BJ (cell line): ENCODE measurements at places on chromosomes 5 and 9. TPM values are rescaled to one million over a fixed set of nuclear protein-coding genes. Genes with fewer than 3 reads are reported as not detected.

COL23A1 gene
- not detected in 2 replicates for polyA plus RNA-seq

PCDHB14 gene
- 0.42 and 0.47 TPM in 2 replicates for polyA plus RNA-seq

TMEM171 gene
- polyA plus RNA-seq = 4.4 and 5.3 TPM in 2 replicates

TXNDC8 gene
- not detected in 2 replicates for polyA plus RNA-seq

FOXD4 gene
- 0.12 and 0.17 TPM in 2 replicates for polyA plus RNA-seq

DMGDH gene
- 2.9 and 3.5 TPM in 2 replicates for polyA plus RNA-seq

PTPRD gene
- 0.39 and 0.48 TPM in 2 replicates for polyA plus RNA-seq

QRFP gene
- polyA plus RNA-seq = not detected in 2 replicates

- no peak for DNase-seq
These were observed 551.0 kb downstream of the CCDC171 start for GRCh38 chr9:16103620-16104397.

DNA sequence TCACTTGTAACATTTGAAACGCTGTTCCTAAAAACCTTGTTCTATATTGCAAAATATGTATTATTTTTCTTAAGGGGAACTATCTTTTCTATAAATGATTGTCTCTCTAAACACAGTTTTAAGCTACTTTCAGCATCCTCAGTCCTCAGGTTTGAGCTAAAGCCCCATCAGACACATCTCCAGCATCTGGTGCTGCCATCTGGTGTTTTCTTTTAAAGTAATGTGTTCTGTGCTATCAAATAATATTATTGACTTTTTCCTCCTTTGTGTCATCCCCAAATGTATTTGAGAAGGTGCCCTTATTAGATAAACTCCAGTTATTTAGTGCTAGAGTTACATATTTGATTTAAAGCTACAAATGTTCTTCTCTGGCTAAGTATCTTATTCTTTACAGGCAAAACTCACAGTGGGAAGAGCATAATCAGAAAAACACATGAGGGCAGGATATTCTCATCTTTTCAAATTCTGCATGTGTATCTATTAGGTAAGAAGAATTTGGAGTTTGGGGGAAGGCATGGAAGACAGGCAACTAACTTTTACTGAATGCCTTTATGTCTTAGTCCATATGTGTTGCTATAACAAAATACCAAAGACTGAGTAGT is 27.5 kb downstream of the ZNF474 start:
- no peak for DNase-seq

DNA sequence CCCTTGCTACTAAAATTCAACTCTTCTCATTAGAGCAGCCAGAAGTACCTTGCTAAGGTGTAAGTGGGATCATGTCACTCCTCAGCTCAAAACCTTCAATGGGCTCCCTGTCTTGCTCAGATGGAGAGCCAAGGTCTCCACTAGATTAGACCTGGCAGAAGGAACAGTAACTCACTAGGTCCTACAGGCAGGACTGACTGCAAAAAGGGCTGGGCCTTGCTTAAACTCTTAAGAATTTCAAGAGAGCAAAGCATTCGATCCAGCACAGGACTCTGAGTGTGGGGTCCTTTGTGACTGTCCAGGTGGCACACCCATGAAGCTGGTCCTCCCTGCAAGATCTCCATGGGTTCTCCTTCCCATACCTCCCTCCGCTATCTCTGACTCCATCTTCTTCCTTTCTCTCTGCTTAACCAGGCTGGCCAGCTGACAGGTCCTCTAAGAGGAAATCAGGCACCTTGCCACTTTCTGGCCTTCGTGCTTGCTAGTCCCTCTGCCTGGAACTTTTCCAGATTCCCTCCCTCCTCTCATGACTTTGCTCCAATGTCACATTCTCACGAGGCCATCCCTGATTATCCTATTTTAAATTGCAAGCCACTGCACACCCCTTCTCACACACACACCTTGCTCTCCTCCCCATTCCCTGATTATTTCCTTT is 70.2 kb downstream of the BASP1 start:
- no peak for DNase-seq

GRCh38 chr5:149150457-149150856 is 9.2 kb downstream of the ABLIM3 start:
- DNase-seq = no peak

- DNase-seq = no peak
These were observed 10.9 kb downstream of the SLC12A7 start for GRCh38 chr5:1100664-1101574.

GRCh38 chr5:113531481-113532159 is 18.1 kb downstream of the YTHDC2 start:
- no peak for DNase-seq

GRCh38 chr9:116550696-116551436 is 136.2 kb upstream of the TRIM32 start:
- no peak for DNase-seq

DNA sequence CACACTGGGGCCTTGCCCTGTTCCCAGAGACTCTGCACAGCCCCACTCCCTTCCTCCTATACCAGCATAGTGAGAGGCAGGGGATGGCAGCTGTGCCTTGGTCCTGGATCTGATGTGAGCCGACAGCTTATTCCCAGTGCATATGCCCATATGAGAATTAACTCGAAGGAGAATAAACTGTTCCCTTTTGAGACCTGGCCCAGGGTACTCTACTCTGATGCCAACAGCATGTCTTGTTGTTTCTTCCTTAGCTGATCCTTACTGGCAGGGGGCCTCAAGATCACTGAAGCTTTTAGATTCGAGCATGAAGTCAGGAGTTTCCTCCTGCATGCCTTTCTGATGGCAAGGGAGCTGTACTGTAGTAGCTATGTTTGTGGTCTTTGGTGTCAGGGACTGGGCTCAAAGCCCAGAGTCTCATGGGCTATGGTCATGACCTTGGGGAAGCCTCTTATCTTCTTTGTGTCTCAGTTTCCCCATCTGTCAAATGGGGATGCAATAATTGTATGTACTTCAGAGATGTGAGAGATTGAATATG is 57.1 kb downstream of the DOCK2 start:
- DNase-seq = no peak

DNA sequence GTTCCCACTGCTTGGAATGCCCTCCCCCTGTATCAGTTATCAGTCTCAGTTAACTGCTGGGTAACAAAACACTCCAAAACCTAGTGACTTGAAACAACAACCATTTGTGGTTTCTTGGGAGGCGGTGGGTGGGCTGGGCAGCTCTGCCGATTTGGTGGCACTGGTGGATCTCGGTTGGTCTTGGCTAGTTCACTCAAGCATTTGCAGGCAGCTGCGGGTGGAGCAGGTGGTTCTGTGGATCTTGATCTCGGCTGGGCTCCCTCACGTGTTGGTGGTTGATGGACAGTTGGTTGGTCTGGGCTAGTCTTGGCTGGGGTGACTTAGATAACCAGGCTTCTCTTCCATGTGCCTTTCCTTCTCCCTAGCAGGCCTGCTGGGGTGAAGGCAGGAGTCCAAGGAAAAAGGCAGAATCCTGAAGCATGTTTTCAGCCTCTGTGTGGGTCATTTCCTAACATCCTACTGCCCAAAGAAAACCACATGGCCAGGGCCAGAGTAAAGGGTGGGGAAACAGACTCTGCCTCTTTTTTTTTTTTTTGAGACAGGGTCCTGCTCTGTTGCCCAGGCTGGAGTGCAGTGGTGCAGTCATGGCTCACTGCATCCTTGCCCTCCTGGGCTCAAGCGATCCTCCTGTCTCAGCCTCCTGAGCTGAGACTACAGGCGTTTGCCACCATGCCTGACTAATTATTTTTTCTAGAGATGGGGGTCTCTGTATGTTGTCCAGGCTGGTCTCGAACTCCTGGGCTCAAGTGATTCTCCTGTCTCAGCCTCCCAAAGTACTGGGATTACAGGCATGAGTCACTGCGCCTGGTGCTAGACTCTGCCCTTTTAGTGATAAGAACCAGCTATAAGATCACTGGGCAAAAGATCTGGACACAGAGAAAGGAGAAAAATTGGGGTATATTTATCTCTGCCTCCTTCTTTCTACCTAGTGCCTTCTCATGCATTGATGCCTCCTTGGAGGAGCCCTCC is 183.7 kb downstream of the RGS3 start:
- no peak for DNase-seq

DNA sequence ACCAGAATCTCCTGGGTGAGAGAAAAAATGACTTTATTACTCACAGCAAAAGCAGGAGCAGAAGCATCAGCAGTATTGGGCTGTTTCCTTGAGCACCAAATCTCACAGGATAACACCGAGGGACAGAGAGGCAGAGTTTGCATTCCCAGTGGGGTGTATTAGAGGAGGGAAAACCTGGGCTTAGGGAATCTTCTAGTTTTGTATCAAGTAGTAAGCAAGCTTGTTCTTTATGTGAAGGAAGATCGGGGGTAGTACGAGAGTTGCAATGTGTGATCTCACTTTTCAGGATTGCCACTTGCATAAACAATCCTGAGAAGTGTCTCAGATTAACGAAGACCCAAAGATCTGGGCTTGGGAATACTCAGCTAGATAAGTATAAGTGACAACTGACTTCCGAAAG is 1163.0 kb downstream of the TAF11L14 start:
- no peak for DNase-seq

GRCh38 chr9:122954253-122954691 is 13.5 kb downstream of the RABGAP1 start:
- no peak for DNase-seq

DNA sequence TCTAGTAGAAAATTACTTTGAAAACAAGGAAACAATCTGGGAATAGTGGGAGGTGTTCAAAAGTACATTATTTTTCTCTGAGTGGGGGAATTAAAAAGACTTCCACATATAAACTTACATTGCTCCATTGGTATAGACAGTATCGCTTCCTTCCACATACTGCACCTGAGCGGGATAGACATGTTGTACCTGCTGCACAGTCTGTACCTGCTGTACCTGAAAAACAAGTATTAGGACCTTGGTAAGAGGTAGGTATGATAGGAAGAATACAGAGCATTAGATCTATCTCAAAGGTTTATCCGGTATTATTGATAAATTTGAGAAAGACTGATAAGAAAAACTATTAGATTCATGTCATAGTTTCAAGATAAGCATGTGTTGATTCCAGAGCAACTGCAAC is 179.3 kb downstream of the RFX3 start:
- DNase-seq = no peak

GRCh38 chr5:156450778-156451177 is 123.8 kb downstream of the SGCD start:
- no peak for DNase-seq
